ENCODE measurements at places on chromosomes 2 and 18.

- DNase-seq, result no peak
These were observed 3.5 kb upstream of the GDF7 start for GRCh38 chr2:20663196-20664070.

GRCh38 chr2:44844651-44845270 is 96.7 kb upstream of the SIX3 start:
- DNase-seq, result no peak

DNA sequence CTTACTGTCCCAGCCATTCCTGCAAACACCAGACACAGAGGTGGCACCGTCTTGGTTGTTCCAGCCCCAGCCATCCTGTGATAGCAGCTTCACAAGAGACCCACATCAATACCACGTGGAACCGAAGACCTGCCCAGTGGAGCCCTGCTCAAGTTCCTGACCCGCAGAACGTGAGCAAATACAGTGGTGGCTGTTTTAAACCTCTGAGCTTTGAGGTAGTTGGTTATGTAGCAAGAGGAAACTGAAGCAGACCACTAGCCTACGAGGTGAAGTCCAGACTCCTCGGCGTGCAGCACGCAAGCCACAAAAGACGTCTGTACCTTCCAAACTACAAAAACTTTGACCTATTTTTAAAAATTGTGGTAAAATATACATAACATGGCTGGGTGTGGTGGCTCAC is 96.1 kb upstream of the ODC1 start:
- no peak for DNase-seq

GRCh38 chr18:74416124-74416523 is 41.0 kb downstream of the DIPK1C start:
- no peak for DNase-seq

- no peak for DNase-seq
These were observed 15.5 kb upstream of the NFU1 start for GRCh38 chr2:69452687-69453086.

- DNase-seq, result no peak
These were observed 446.1 kb upstream of the MYT1L start for GRCh38 chr2:2777213-2777612.

DNA sequence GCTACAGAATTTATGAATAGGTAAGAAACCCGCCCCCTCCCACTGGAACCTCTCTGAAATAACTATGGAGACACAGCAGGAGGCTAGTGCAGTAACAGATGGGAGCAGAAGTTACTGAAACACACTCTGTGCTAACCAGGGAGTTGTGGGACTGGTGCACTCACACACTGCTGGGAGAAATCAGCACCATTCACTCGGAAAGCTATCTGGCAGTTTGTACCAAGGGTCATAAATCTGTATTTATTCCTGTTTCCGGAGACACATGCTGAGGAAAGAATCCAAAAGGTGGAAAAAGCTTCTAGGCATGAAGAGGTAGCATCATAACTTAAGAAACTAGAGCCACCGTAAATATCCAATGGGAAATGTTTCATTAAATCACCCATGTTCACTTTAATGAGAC is 39.9 kb downstream of the TGFA start:
- no peak for DNase-seq

GRCh38 chr2:182863642-182864041 is 2.8 kb downstream of the FRZB start:
- no peak for DNase-seq

DNA sequence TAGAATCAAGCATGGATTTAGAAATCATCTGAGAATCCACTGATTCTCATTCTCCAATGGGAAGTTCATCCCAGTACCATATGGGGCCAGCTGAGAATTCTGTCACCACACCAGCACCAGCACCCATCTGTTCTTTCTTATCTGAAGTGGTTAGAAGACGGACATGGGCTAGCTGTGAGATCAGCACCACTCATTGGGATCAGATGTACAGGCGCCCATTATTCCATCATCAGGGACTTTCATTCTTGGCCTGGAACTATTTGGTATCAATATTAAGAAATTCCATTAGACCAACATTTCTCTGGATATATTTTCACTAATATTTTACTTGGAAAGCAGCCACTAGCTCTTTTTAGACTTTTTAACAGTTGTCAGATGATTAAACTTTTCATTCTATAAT is 185.9 kb upstream of the LINC00305 start:
- no peak for DNase-seq

DNA sequence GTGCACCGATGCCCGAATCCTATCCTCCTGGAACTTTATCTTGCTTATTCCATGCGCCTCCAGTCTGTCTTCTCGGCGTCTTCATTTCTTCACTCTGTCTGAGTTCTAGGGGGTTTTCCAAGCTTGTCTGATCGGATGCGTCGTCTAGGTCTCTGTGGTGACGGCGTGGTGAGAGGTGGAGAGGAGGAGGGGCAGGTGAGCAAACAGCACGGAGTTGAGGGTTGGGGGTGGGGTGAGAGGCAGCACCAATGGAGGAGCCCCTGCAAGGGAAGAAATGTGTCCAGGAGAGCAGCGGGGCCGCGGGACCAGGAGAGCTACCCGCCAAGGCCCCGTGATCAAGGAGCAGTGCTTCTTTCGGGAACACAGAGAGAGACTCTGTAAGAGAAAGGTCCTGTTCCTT is 131.3 kb upstream of the TWIST2 start:
- no peak for DNase-seq

DNA sequence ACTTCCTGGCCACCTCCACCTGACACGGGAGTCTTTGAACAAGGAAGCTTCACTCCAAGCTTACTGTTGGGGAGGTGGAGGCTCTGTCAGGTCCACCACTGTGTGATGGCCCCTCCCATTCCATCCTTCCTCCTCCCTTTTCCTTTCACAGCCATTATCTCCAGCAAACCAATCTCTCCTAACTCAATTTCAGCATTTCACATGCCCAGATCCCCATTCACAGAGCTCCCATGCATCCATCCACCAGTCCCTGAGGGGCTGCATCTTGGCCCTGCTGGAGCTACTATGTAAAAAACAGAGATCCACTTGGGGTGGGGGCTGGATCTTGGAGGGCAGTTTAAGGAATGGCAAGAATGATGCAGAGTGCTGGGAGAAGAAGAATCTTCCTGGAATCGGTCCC is 129.0 kb upstream of the COPS8 start:
- DNase-seq, result no peak

DNA sequence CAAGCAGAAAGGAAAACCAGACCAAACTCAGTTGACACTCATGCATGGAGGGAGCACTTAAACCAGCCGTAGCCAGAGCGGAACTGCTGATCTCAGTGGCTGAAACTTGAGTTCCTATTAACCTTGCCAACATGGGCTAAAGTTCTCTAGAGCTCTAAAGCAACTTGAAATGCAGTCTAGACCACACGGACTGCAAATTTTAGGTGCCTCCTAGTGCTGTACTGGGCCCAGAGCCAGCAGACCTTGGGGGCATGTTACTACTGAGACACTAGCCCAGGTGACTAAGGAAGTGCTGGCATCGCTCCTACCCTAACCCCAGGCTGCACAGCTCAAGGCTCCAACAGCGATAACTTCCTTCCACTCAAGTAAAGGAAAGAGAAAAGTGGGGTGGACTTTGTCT is 236.5 kb downstream of the AKAIN1 start:
- DNase-seq, result no peak

All from glutamatergic neuron (in vitro differentiated cells).